ENCODE measurements at places on chromosomes 3 and 15. TPM values are rescaled to one million over a fixed set of nuclear protein-coding genes. Genes with fewer than 3 reads are reported as not detected.

The GPR62 gene
- 0.09 TPM for total RNA-seq

The LRTM1 gene
- total RNA-seq: not detected

The GPR156 gene
- total RNA-seq: 0.50 TPM

The LAMB2 gene
- total RNA-seq: 444 TPM

The CLRN1 gene
- total RNA-seq: not detected

The TNNC1 gene
- 2.2 TPM for total RNA-seq

The TEX55 gene
- not detected for total RNA-seq

The C3orf20 gene
- 0.16 TPM for total RNA-seq

The RTP4 gene
- total RNA-seq: 8.4 TPM

The CCDC54 gene
- total RNA-seq: not detected

The GRK7 gene
- not detected for total RNA-seq

The NAALADL2 gene
- 20.2 TPM for total RNA-seq

The CLCN2 gene
- total RNA-seq: 10.4 TPM

The SCAPER gene
- 39.4 TPM for total RNA-seq

The EIF4A2 gene
- 333 TPM for total RNA-seq

DNA sequence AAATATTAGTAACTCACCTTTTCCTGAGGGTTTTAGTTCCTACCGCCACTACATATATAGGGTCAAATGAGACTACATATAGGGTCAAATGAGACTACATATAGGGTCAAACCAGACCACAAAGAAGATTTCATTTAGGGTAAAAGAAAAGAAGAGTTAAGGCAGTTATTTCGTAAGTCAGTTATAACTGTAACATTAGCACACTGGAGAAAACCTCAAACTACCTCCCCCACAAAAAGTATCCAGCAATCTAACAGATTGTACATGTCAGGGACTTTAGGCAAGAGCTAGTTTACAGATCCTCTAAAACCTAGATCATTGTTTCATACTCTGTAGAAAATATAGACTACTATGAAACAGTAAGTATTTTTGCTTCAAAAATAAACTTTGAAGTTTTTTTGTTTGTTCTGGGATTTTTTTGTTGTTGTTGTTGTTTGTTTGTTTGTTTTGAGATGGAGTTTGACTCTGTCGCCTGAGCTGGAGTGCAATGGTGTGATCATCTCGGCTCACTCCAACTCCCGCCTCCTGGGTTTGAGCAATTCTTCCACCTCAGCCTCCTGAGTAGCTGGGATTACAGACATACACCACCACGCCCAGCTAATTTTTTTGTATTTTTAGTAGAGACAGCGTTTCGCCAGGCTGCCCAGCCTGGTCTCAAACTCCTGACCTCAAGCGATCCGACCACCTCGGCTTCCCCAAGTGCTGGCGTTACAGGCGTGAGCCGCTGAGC, 92.4 kb upstream of the CGNL1 start:
- no peak for DNase-seq

DNA sequence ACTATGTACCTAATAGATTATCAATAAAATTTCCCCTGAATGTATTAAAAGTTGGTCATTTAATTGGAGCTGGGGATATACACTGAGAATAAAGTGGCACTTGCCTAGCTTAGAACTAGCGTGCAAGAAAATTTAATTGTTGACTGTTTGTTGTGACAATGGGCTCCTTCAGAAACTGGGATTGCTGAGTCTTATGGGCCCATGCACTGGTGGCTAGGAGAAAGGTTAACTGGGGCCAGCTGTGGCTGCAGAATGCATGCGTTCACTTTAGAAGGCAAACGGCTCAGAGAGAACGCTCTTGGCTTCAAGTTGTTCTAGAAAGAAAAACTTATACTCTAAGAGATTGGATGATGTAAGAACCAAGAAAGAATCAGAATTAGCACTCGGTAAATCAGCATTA, 18.7 kb upstream of the LPP start:
- no peak for DNase-seq

DNA sequence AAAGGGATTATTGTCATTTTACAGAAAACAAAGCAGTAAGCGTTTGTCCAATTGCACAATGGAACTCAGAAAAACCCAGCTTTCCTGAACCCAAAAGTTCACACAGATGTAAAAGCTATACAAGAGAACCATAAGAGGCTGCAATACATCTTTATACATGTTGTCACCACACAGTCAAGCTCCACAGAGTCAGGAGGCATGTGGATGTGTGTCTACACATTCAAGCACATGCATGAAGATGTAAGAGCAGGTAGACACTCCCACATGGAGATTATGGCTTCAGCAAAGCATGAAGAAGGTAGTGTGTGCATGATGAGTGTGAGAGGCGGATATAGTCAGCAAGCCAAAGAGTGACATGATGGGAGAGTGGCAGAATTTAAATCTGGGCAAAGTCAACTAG, 124.7 kb upstream of the THBS1 start:
- no peak for DNase-seq

GRCh38 chr3:159200176-159200575, 398.3 kb downstream of the MFSD1 start:
- DNase-seq: no peak

- DNase-seq: no peak
Observed at GRCh38 chr15:27589260-27589659, 509.9 kb downstream of the OCA2 start.

DNA sequence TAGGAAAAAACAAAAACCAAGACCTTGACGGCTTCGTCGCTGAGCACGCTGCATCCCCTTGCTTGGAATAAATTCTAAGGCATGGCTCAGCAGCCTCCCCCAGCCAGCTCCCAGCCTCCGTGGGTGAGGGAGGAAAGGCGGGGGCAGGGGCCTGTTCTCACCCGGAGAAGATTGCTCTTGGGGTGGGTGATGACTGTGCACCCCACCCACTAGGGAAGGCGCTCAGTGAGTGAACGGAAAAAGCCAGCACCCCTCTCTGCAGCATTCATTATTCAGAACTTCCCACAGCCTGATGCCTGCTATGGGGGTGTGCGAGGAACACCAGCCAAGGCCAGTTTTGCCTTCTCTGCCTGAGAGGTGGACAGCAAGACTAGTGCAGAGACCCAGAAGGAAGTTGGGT, 19.3 kb upstream of the NTRK3 start:
- DNase-seq: no peak

GRCh38 chr15:75348034-75348561, 1.3 kb downstream of the NEIL1 start:
- no peak for DNase-seq

GRCh38 chr3:118554148-118554838, 480.4 kb downstream of the IGSF11 start:
- no peak for DNase-seq

GRCh38 chr15:83292317-83292716, 7.9 kb upstream of the BNC1 start:
- DNase-seq: no peak

GRCh38 chr15:34496207-34496995, 58.8 kb upstream of the GOLGA8A start:
- no peak for DNase-seq

GRCh38 chr3:6921066-6921465, 60.2 kb downstream of the GRM7 start:
- peak; percentile 24 for DNase-seq

DNA sequence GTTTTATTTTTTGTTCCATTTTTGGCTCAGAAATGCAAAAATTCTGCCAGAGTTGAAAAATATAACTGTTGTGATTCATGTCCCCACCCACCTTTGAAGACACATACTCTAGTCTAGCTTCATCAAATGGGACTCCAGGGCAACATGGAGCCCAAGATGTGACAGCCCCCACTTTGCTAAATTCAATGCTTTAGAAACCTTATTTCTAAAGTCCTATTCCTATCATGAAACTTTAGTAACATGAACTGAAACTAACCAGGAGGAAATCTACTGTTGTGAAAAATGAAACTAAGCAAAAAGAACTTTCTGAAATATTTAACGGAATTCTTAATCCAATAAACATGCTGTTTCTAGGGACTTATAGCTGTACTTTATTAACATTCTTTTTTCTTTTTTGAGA, 20.3 kb downstream of the UBP1 start:
- no peak for DNase-seq

DNA sequence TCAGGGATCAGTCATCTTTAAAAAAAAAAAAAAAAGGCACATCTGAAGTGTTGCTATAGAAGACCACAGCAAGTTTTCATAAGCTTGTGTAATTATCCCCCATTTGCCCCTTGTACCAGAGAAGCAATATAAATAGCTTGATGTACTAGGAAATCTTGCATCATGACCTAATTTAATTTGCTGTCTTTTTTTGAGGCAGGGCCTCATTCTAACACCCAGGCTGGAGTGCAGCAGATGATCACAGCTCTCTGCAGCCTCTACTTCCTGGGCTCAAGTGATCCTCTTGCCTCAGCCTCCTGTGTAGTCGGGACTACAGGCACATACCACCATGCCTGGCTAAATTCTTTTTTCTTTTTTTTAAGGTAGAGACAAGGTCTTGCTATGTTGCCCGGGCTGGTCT, 88.7 kb downstream of the ARIH1 start:
- DNase-seq: no peak

DNA sequence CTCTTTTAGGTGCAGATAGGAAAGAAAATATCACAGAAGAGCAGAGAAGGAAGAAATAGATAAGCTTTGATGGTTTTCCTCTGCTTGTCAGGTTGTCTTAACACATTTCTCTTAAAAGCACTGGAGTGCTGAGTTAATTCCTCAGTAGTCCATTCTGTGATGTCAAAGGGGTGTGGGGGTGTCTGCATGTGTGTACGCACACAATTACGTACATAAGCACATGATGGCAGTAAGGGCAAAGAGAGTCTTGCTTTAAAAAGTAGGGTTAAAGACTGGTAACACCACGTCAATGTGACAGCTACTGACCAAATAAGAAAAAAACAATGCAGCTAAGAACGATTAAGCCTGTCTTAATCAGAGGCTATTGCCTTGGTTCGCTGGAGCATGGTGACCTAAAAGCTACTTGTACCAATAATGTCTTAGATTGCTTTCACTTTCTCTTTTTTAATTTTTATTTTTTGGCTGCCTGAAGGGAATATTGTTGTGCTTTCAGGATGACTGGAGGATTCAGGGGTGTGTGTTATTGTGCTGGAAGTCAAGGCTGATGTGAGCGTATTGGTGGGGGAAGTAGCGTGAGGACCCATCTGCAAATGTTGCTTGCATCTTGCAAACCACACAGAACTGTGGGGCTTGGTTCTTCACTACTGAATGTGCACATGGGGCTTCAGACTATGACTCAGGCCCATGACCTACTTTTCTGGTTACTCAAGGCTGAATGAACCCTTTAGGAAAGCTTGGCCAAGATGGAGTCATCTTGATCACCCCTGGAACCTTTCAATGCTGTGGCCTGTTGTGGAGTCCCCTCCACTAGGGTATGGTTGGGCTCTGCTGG, 417.8 kb upstream of the TPM1 start:
- DNase-seq: peak; percentile 33

DNA sequence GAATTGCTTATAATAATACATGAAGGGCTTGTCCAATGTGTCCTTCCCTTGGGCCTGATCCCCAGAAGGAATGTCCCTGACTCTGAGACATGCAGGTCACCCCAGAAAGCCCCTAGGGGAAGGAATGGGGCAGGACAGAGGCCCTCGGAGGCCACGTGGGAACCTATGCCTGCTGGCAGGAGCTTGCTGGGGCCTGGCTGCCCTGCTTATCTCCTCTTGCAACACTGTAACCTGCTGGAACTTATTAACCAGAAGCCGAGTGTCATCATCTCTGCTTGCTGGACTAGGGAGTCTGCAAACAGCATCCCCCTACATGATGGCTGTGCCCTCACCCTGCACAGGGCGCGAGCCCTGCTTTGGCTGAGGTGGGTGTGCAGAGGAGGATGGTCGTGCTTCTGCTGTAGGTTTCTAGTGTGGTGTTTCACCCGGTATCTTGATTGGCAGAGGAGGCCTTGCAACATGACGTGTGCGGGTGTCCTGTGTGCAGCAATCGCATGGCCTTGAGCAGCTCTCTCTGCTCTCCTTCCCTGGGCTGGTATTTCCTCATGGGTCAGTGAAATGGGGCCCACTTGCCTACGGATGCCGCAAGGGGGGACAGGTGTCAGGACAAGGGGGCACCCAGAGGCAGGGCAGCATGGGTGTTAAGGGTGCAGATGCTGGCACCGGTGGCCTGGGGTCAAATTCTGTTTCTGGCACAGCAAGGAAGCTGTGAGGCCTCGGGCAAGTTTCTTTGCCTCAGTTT, 5.0 kb downstream of the CHST13 start:
- peak; percentile 72 for DNase-seq

DNA sequence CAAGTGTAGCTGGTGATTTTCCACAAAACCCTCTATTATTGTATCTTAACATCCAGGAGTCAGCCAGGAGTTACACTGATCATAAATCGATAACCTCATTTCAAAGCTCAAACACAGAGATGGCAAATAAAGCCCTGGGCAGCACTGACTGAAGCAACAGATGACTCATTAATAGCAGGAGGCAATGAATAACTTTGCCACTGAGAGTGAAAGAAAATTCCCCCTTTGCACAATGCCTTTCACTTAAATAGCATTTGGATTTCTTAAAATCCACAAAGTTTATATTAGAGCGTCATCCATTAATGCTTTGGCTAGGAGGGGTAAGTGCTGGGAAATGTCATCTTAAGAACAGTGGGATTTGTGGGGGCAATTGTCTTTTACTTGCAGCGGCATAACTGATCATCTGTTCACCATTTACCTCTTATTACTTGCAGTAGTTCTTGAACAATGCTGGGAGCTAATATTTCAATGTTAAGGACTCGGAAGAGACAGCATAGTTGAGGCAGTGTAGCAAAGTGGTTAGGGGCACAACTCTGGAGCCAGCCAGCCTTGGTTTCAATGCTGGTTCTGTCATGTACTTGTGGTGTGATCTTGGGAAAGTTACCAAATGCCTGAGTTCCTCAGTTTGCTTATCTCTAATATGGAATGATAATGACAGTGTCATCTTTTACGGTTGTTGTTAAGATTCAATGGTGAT, 630.4 kb upstream of the TBL1XR1 start:
- no peak for DNase-seq

DNA sequence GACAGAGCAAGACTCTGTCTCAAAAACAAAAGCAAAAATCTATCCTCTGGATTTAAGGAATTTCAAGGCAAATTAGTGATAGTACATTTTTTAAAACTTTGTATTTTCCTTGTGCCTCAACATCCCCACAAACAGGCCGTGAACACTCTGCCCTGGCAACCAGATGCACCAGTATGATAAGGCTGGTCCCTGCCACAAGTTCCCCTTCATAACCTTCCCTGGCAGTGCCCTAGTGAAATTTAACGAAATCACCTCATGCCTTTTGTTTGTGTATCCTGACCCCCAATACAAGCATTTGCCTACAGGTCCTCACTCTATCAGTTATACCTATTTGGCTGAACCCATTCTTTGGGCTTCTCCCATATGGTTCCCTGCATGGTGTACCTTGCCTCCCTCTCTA, 107.4 kb upstream of the FLNB start:
- DNase-seq: no peak

GRCh38 chr15:29687204-29687815, 135.0 kb downstream of the TJP1 start:
- DNase-seq: no peak

GRCh38 chr3:174355505-174355904, 503.6 kb upstream of the NAALADL2 start:
- no peak for DNase-seq

DNA sequence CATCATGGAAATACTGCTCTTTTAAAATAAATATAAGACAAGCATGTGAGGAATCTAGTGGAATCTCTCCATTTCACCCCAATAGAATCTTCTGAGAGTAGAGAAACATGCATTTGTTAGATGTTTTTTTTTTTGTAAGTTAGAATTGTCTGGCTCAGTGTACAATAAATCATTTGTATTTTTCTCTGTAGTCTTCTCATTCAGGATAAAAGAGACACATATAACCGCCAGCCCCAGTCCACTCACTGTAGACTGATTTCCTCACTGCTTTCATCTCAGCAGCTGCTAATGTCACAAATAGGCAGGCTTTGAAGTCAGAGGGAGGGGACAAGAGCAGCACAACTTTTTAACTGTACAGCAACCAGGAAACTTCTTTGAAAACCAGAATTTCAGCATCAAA, 140.2 kb upstream of the RBMS3 start:
- DNase-seq: peak; percentile 43

GRCh38 chr3:12518261-12519028, 26.9 kb downstream of the MKRN2OS start:
- no peak for DNase-seq
